ENCODE measurements at places on chromosomes 12 and 14.

DNA sequence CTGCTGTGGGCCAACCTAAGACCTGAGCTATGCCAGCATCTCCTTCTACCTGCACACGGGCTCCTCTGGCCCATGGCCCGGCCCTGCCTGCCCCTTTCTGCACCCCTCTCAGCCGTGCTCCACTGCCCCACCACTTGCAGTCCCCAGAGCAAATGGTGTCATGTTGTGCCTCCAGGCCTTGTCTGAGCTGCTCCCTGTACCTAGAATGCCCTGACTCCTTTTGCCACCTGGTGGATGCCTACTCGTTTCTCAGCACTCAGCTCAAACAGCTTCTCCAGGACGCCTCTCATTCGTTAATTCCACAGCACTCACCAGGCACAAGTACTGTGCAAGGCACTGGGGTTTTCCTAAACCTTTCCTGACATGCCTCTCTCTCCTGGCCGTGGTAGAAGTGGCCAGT, 63.2 kb upstream of the PNMA1 start:
- DNase-seq: no peak

- DNase-seq: no peak
Measured at GRCh38 chr14:33679461-33680225, 271.2 kb downstream of the EGLN3 start.

DNA sequence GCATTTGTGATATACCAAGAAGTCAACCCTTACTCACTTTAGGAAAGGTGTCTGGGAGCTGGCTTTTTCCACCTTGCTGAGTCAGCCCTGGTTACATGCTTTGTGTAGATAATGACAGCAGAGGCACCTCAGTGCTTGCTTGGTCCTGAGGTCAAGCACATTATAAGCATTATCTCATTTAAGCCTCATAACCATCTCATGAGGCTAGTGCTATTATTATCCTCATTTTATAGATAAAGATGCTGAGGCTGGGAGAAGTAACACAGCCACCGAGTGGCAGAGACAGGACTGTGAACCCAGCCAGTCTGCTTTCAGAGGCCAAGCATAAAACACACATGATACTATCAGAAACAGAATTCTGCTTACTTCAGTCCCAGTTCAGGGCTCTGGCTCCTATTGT, 29.4 kb downstream of the MAX start:
- no peak for DNase-seq

- DNase-seq: no peak
Measured at GRCh38 chr12:77079631-77080030, 14.3 kb upstream of the E2F7 start.

- DNase-seq: no peak
Measured at GRCh38 chr12:108634341-108634751, 652 bp upstream of the SELPLG start.

- no peak for DNase-seq
Measured at GRCh38 chr12:14322403-14322802, 43.1 kb upstream of the ATF7IP start.

DNA sequence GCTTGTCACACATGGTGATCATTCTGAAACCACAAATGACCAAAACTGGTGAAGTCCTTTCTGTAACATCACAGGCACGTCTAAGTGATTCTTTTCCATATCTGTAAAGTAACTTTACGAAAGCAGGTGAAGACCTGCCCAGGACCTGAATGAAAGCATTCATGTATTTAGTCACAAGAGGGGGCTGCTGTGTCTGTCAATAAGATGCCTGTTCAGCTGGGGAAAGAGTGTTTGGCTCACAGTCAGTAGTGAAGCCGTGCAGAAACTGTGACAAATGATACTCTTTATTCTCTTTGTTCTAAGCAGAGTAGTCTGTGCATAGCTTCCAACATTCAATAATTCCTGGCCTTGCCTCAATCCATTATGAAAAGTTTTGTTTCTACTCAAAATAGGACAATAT, 373.5 kb upstream of the OR4E1 start:
- peak; percentile 40 for DNase-seq

GRCh38 chr12:57611108-57611826, at the start of gene ARHGEF25:
ARHGEF25 (plus strand) TSS chr12:57611435; CDS start chr12:57611895, 460 bp downstream.
- DNase-seq: no peak

DNA sequence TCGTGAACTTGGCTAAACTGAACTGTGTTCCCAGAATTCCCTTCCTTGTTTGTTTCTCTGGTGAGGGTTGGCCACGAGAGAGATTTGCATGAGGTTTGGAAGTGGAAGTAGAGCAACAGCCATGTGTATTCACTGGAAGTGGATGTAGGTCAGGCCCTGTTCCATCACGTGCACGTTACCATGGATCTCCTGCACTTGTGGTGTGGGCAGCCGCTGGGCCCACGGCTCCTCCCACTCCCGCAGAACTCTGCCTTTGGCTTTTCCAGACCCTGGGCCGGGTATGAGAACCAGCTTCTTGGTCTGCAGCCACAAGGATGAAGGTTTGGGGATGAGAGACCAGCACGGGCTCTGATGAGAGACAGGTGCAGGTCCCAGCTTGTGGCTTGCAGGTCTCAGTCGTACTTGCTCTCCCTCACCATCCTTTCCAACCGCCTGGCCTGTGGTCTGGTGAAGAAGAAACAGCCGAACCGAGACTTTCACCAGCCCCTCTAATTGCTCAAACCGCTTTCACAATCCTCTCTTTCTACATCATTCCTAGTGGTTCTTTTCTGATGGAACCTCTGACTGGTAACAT, 94.9 kb downstream of the DUSP16 start:
- DNase-seq: no peak

- DNase-seq: no peak
Measured at GRCh38 chr14:104464907-104465306, 114.7 kb upstream of the C14orf180 start.

DNA sequence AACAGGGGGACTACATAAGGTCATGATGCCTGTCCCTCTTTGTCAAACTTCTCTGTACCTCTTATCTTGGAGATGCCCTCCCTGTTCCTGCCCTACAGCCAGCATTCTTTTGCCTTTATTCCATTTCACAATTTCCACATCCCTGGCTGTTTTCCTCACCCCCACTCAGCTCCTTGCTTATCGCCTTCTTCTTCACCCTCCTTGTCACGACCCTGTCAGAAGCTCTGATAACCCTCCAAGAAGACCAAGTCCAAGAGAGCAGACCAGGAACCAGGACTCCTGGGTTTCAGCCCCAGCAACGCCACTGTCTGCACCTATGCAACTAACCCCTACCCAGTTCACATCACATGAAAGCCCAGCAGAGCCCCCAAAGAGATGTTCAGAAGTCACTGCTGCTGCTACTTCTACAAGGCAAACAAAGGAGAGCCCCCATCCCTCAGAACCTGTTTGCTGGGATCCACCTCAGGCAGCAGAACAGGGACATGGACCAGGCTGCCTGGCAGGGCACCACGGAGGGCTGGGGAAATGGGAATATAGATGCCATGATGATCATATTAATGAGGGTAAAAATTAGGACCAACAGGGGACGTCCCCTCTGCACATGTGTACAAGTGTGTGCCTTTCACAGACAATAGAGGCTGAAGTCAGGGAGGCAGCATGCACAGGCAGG, 92.8 kb downstream of the SINHCAF start:
- DNase-seq: no peak

- no peak for DNase-seq
Measured at GRCh38 chr12:71865166-71865713, 25.7 kb downstream of the TBC1D15 start.

DNA sequence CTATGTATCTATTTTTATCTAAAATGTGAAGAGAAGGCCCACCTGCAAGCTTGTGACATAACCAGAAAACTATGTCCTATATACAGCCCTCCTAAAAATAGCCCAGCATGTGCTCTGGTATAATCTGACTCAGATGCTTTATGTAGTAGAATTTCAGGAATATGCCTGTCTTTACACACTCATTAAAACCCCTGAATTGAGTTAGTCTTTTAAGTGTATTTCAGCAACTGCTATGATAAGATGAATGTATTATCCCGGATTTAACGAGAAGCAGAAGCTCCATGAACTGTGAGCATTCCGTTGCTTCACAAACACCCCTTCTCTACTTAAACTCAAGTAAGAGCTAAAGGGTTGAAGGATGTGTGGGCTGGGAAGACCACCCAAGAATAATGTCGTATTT, 89.9 kb upstream of the PRICKLE1 start:
- no peak for DNase-seq

All from KG1 (cell line).